ENCODE measurements at places on chromosomes 11 and 22. TPM values are rescaled to one million over a fixed set of nuclear protein-coding genes. Genes with fewer than 3 reads are reported as not detected.

The C11orf87 gene
- total RNA-seq = not detected

The ARHGAP20 gene
- 2.6 TPM for total RNA-seq

The PNPLA5 gene
- not detected for total RNA-seq

The OR4C3 gene
- total RNA-seq = not detected

The CRYAB gene
- total RNA-seq = 0.66 TPM

The SPTBN2 gene
- 0.14 TPM for total RNA-seq

The MAFF gene
- total RNA-seq = 64.6 TPM

The SNU13 gene
- 98.7 TPM for total RNA-seq

The NARS2 gene
- 17.0 TPM for total RNA-seq

The HYLS1 gene
- total RNA-seq = 11.5 TPM

The OR52I2 gene
- total RNA-seq = not detected

The PYGM gene
- 0.88 TPM for total RNA-seq

The AGBL2 gene
- total RNA-seq = 4.4 TPM

The FAM111B gene
- total RNA-seq = 11.5 TPM

The VSIG2 gene
- not detected for total RNA-seq
